Immature natural killer cell (primary cell): ENCODE measurements at places on chromosomes 11 and 22. TPM values are rescaled to one million over a fixed set of nuclear protein-coding genes. Genes with fewer than 3 reads are reported as not detected.

MS4A4E gene
- polyA plus RNA-seq = not detected

CASP5 gene
- not detected for polyA plus RNA-seq

CNIH2 gene
- not detected for polyA plus RNA-seq

RNF26 gene
- polyA plus RNA-seq = 21.9 TPM

P4HA3 gene
- polyA plus RNA-seq = not detected

XKR3 gene
- polyA plus RNA-seq = not detected

PHOX2A gene
- polyA plus RNA-seq = not detected

XRRA1 gene
- 7.2 TPM for polyA plus RNA-seq

GLB1L3 gene
- not detected for polyA plus RNA-seq

TEX12 gene
- polyA plus RNA-seq = 0.78 TPM

SF3A1 gene
- 133 TPM for polyA plus RNA-seq

PHLDA2 gene
- polyA plus RNA-seq = not detected

CD248 gene
- not detected for polyA plus RNA-seq

APOL5 gene
- not detected for polyA plus RNA-seq

RTN3 gene
- polyA plus RNA-seq = 47.8 TPM

SEPTIN5 gene
- polyA plus RNA-seq = not detected

SIPA1 gene
- 430 TPM for polyA plus RNA-seq

TYR gene
- polyA plus RNA-seq = not detected

KRTAP5-1 gene
- not detected for polyA plus RNA-seq

FBLN1 gene
- polyA plus RNA-seq = not detected

MYO18B gene
- not detected for polyA plus RNA-seq

CHRM1 gene
- polyA plus RNA-seq = not detected

OR2D2 gene
- not detected for polyA plus RNA-seq

PEX16 gene
- 69.9 TPM for polyA plus RNA-seq

CCDC34 gene
- 1.4 TPM for polyA plus RNA-seq
